Ascending aorta (tissue), 2 donors: ENCODE measurements at places on chromosomes 6 and 20.

GRCh38 chr20:2576317-2576727 is 39.9 kb downstream of the TMC2 start:
- no peak for DNase-seq

- DNase-seq = no peak
These were observed 724.1 kb downstream of the KIF16B start for GRCh38 chr20:15848995-15849610.

DNA sequence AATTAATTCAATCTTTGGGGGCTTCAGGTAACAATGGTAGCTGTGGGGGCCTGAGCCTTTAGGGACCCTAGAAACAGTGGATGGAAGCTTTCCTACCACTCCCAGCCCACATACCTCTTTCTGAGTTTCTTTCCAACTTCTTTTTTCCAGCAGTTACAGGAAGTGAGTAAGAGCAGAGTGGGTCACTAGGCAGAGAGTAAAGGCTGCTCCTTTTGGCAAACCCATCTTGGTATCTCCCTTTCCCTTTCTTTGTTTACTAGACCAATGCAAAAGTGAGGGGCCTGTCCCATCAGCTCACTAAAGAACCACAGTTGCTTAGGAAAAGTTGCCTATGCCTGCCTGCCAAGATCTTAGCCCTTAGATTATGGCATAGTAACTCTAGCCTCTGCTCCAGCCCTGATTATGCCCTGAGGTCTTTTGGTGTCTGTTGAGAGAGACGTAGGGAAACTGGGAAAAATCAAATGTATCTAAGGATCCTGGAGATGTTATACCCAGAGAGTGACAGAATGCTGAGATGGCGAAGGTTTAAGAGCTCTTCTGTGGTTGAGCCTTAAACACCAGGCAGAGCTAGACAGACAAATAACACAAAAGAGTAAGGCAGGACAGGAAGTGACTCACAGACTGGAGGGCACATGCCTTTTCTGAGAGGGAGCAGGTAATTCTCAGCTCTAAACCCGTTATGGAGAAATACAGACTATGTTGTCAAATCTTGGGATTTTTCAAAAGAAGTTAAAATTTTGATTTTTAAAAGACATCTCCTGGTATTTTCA is 31.3 kb downstream of the TRMT6 start:
- DNase-seq = no peak

DNA sequence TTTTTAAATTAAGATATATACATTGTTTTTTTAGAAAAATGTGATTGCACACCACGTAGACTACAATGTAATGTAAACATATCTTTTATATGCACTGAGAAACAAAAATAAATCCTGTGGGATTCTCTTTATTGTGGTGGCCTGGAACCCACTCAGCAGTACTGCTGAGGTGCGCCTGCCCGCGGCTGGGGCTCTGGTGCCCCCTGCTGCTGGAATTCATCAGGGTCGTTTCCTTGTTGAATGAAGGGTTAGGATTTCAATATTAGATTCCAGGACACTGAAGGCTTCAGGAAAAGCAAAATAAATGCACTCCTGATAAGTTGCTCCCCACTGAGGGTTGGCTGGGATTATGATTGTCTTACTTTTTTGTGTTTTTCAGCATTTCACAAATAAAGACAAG is 175.8 kb upstream of the GGTLC1 start:
- no peak for DNase-seq

- DNase-seq = no peak
These were observed 150.7 kb downstream of the RIMS1 start for GRCh38 chr6:72037006-72037405.

- no peak for DNase-seq
These were observed 14.2 kb downstream of the KCNK5 start for GRCh38 chr6:39214846-39215639.

DNA sequence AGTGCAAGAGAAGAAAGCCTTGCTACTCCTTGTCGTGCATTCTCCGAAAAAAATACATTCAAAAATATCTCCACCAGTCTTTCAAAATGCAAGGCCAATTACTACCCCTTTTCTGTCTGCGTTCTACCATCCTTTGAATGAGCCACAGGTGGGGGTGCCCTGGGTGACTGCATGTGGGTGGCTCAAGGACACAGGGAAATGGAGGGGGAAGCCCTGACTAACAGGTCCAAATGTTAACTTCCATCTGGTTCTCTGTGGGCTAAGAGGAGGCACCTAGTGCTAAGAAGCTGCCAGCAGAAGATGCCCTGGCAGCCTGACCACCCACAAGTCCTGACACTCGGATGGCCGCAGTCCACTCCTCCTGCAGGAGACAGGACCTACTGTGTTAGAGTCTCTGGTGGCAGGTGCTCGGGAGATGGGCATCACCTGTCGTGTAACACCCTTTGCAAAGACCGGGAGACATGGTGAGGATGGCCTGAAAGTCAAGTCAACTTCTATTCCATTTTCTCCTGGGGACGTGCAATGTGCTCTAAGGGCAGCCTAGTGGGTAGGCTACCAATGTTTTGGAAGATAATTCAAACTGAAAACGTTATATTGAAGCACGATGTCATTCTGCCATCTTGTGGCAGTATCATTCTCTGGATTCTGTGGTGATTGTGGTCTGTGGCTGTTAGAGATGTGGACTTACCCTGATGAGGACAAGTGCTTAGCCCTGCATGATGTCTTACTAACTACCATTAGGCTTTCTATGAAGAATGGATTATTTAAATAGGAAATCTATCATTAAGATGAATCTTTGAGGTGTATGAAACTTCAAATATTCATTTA is 27.4 kb upstream of the IGF2R start:
- DNase-seq = no peak

GRCh38 chr6:127185437-127185995 is 67.0 kb downstream of the RSPO3 start:
- DNase-seq = no peak

DNA sequence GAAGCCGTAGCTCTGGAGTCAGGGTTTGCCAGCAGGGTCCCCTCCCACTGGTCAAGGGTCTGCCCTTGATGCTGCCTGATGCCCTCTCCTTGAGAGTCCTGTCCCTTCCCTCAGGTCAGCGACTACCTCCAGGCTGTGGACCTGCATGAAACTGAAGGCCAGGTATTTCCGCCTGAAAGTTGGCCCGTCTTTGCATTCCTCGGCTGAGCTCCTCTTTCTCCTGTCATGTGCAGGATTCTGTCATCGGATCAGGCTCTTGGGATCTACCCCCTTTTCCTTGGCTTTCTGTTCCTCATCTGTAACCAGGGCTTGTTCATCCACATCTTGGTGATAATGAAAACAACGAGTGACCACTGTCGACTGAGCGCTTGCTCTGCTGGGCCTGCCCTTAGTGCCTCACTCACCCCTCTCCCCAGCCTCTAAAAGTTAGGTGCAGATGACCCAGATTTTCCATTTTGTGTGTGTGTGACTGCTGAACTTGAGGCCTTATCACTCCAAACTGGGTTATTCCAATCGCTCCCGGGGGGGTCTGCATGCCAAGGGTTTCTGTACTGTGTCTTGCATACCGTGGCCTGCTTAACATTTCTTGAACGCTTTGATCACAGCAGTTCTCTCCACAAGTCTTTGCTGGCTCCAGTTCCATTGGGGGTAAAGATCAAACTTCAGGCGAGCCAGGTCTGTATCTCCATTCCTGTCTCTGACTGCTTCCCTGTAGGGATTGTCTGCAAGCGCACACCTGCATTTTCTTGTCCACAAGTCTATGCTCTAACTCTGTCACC is 81.6 kb downstream of the DTD1 start:
- no peak for DNase-seq

DNA sequence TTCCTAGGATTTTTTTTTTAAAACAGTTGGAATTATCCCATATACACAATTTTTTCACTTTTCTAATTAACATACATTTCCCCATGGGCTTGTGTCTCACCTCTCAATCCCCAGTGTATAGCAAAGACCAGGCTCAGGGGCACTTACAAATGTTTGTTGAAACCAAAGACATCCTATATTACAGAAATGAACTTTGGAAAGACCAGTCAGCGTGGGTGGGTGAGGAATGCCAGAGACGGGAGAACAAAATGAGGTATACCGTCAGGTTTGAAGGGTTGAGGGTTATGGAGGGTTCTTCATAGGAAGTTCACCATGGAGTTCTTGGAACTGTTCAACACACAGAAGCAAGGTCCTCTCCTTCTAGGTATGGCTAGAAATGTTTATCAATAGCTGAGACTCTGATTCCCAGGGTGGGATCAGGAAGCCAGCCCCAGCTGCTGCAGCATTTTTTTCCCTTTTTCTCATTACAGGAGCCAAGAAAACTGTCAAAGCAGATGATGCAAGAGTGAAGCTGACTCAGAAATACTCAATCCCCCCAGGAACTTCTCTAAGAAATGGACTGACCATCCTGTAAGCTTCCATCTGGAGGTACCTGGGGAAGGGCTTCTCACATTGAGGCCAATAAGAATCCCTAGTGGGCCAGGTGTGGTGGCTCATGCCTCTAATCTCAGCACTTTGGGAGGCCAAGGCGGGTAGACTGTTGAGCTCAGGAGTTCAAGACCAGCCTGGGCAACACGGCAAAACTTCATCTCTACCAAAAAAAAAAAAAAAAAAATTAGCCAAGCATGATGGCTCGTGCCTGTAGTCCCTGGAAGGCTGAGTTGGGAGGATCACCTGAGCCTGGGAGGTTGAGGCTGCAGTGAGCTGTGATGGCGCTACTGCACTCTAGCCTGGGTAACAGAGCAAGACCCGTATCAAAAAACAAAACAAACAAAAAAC is 15.9 kb upstream of the TBC1D20 start:
- no peak for DNase-seq

- no peak for DNase-seq
These were observed 143.2 kb upstream of the ZNF217 start for GRCh38 chr20:53736757-53737395.

DNA sequence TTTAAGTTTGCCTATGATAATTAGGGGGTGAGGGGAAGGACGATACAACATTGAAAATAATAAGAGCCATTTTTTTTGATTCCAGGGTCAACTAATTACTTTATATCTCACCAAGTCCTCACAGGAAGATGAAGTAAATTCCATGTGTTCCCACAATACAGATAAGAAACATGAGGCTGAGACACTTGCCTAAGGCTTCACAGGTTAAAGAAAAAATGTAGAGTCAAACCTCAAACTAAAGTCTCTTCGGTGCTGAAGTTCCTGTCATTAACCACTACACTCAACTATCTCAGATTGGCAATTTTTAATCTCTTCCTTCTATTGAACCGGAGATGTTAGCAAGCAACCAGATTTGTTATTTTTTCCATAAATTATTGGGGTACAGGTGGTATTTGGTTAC is 33.0 kb downstream of the MRAP2 start:
- no peak for DNase-seq

GRCh38 chr20:34083137-34083536 is 28.9 kb downstream of the EIF2S2 start:
- DNase-seq = peak; percentile 85

DNA sequence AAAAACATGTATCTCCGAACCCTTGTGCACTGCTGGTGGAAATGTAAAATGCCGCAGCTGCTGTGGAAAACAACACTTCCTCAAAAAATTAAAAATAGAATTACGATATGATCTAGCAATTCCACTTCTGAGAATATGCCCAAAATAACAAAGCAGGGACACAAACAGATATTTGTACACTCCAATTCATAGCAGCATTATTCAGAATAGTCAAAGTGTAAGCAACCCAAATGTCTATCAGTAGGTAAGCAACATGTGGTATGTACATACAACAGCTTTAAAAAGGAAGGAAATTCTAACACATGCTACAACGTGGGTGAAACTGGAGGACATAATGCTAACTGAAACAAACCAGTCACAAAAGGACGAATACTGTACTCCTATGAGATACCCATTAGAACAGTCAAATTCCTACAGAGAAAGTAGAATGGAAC is 5.7 kb upstream of the RAB5IF start:
- no peak for DNase-seq

DNA sequence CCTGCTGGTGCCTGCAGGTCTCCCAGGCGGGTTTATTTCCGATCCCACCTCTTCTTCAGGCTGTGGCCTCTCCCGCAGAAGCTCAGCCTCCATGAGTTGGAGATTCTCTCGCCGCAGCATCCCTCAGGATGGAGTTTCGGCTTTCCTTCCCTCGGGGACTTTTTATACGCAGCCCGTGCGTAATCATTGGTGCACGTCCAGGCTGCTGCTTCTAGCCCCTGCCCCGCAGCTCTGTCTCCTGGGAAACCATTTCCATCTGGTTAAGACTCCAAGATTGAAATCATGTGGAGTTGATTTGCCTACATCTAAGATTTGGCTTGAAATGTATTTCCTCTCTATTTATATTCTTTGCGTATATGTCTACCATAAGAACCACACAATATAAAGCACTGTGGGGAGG is 46.7 kb upstream of the CARMIL1 start:
- peak; percentile 71 for DNase-seq

DNA sequence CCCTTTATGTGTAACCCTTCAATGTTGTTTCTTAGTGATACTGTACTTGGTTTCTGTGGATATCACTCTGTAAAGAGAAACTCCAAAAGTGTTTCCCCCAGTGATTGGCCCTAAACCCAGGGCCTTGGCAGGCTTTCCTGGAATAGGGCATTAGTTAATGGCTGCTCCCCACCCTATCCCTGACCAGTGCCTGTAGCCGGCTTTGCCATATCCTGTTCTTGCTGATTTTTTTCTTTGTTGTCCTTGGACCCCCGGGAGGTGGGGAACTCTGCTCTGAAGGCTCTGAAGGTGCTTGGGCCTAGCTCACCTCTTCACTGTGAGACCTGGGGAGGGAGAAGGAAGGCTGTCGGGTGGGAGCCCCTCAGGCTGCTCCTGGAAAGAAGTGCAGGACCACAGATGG is 120.1 kb downstream of the TCP11 start:
- no peak for DNase-seq

GRCh38 chr20:37144856-37145404 is 34.2 kb upstream of the RPN2 start:
- no peak for DNase-seq

- no peak for DNase-seq
These were observed at the start of gene HLA-DRB1 for GRCh38 chr6:32589596-32590449. HLA-DRB1 (minus strand) TSS chr6:32589848; CDS start chr6:32589742, 106 bp downstream.

DNA sequence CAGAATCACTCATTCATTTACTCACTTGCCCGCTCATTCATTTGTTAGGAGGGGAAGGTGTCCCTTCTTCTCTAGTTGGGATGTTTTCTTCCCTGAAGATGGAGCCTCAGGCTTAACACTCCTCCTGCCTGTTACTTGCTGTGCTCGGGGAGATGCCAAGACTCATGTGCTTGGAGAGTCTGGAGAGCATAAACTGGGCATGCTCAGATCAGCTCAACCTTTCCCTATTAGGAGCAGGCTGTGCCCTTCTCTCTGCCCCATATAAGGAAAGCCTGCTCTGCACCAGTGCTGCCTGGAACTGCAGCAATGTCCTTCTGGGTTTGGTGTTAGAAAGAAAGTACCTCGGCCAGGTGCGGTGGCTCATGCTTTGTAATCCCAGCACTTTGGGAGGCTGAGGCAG is 18.0 kb upstream of the UBE2V1 start:
- no peak for DNase-seq

GRCh38 chr20:60480950-60481742 is 522.9 kb downstream of the CDH26 start:
- no peak for DNase-seq

- no peak for DNase-seq
These were observed 256.7 kb upstream of the RAB32 start for GRCh38 chr6:146286961-146287360.

- no peak for DNase-seq
These were observed 31.9 kb upstream of the JARID2 start for GRCh38 chr6:15213838-15214400.

- DNase-seq = no peak
These were observed 279.1 kb downstream of the UTRN start for GRCh38 chr6:144564202-144564601.

- no peak for DNase-seq
These were observed 194.5 kb upstream of the CDH4 start for GRCh38 chr20:61057443-61058121.

- no peak for DNase-seq
These were observed 22.1 kb downstream of the PBOV1 start for GRCh38 chr6:138196122-138196738.

GRCh38 chr20:57744206-57744605 is 34.4 kb upstream of the PMEPA1 start:
- DNase-seq = no peak
